ENCODE measurements at places on chromosomes 13 and 19. TPM values are rescaled to one million over a fixed set of nuclear protein-coding genes. Genes with fewer than 3 reads are reported as not detected.

DNA sequence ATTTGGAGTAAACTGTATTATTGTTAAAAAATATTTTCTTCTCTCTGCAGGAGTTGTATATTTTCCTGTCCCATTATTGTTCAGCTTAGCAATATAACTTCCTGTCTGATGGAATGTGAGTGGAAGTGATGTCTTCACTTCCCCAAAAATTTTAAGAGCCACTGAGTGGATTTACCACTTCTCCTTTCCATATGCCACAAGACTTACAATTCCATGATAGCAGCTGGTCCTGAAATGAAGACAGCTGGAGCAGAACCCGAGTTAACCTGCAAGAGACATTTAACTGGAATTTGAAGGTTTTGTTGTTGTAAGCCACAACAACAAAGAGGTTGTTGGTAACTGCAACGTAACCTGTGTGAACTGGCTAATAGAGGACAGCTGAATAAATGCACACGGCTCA lies 23.4 kb upstream of the TBC1D4 start:
- H3K27ac ChIP-seq: no peak overlapping the region
- no peak overlapping the region for H3K4me3 ChIP-seq
- no peaks in the 10 kb centered on the region for H3K4me1 ChIP-seq
- H3K36me3 ChIP-seq: no peaks in the 10 kb centered on the region
- no peaks in the 10 kb centered on the region for H3K27me3 ChIP-seq
- no peak for DNase-seq

GRCh38 chr13:109817591-109818535 lies 31.5 kb upstream of the IRS2 start:
- H3K4me3 ChIP-seq: no peak overlapping the region

NRTN gene
- 5.4 TPM for total RNA-seq

LGALS14 gene
- 0.48 TPM for total RNA-seq

DNA sequence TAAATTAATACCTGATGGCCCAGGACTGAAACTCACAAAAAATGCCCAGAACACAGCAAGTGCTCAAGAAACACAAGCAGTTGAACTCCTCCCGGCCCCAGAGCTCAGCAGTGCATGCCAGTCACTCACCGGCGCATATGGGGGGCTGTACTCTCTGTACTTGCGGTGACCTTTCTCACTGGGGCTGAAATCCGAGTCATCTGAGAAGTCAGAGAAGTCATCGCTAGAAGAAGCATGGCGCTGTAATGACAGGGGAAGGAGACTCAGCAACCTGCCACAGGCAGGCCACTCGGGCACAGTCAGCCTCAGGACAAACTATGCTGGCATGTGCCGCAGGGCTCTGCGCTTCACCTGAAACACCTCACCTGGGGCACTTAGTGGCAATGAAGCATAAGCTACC lies 19.7 kb downstream of the ZC3H4 start:
- peaks cover 31% of the 10 kb centered on the region for H3K36me3 ChIP-seq
- H3K27me3 ChIP-seq: no peaks in the 10 kb centered on the region
- peak overlapping the region; percentile 48 for H3K27ac ChIP-seq
- no peak for DNase-seq
- no peak overlapping the region for H3K4me3 ChIP-seq

CALR3 gene
- total RNA-seq: not detected

TSHZ3 gene
- 3.1 TPM for total RNA-seq

PABPC3 gene
- 0.29 TPM for total RNA-seq

ZNF439 gene
- total RNA-seq: 2.5 TPM

DNA sequence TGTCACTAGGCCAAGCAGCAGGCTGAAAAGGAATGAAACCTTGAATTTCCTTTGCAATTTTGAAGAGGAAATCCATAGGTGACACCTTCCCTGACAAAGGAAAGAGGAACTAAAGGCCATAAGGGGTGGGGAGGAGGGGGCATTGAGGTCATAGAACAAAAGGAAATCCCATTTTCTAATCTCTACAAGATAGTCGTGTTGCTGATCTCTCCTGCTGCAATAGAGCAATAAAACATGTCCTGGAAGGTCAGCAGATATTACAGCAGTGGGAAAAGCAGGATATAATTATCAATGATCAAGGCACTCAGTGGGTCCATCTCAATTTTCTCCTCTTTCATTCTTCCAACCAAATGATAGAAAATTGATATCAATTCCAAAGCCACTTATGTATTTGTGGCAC lies 20.3 kb upstream of the RAP2A start:
- H3K4me1 ChIP-seq: no peaks in the 10 kb centered on the region
- H3K27ac ChIP-seq: no peak overlapping the region
- H3K27me3 ChIP-seq: peaks cover 2% of the 10 kb centered on the region
- H3K36me3 ChIP-seq: no peaks in the 10 kb centered on the region
- no peak for DNase-seq

DNA sequence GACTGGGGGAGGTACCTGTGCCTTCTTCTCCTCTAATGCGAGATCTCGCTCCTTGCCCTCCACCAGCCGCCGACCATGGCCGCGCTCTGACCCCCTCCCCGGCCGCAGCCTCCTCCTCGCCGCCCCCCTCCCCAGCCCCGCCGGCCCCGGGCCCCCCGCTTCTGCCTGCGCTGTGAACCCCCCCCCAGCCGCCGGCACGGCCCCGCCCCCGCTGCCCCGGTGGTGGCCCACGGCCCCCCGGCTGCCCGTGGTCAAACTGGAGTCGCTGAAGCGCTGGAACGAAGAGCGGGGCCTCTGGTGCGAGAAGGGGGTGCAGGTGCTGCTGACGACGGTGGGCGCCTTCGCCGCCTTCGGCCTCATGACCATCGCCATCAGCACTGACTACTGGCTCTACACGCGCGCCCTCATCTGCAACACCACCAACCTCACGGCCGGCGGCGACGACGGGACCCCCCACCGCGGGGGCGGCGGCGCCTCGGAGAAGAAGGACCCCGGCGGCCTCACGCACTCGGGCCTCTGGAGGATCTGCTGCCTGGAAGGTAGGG lies at the start of gene CACNG8:
Gene CACNG8, plus strand, starts transcription at position 51 of the 545 bp plus-strand sequence.
- H3K27me3 ChIP-seq: peaks cover 84% of the 10 kb centered on the region
- no peak within 1 kb of the TSS for H3K27ac ChIP-seq
- peaks cover 10% of the 10 kb centered on the region for H3K4me1 ChIP-seq

NTN5 gene
- total RNA-seq: 0.86 TPM

IL27RA gene
- 2.8 TPM for total RNA-seq

DNA sequence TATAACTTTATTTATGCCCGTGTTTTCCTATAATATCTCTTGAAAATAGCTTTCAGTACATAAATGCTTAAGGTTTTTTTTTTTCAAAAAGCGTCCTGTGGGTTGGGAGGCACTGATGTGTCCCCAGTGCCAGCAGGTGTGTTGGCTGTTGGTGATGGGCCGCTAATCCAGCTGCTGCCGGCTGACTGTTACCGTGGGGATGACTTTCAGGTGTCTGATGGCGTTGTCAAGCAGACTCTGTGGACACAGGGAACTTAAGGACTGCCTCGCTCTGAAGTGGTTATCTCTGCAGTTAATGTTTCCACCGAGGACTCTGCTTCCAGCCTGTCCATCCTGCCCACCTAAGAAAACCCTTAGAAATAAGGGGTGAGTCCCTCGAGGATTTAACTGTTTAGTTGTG lies 94.5 kb downstream of the ANKRD10 start:
- H3K36me3 ChIP-seq: no peaks in the 10 kb centered on the region
- no peak overlapping the region for H3K27ac ChIP-seq
- peaks cover 11% of the 10 kb centered on the region for H3K4me1 ChIP-seq
- no peak overlapping the region for H3K4me3 ChIP-seq
- H3K27me3 ChIP-seq: no peaks in the 10 kb centered on the region
- no peak for DNase-seq

ZNF567 gene
- 10.4 TPM for total RNA-seq

TLE2 gene
- total RNA-seq: 52.8 TPM

- no peaks in the 10 kb centered on the region for H3K36me3 ChIP-seq
- H3K27me3 ChIP-seq: no peaks in the 10 kb centered on the region
- H3K27ac ChIP-seq: no peak overlapping the region
Observed at GRCh38 chr13:36815062-36815461, 4.0 kb upstream of the RFXAP start.
